ENCODE measurements at places on chromosomes 16 and 17.

- no peak for DNase-seq
Measured at GRCh38 chr16:78022347-78023060, at the start of gene CLEC3A. CLEC3A (plus strand) TSS chr16:78022548; CDS start chr16:78022627, 79 bp downstream.

GRCh38 chr17:75626496-75627038 is 6.7 kb upstream of the SMIM5 start:
- DNase-seq, result no peak

DNA sequence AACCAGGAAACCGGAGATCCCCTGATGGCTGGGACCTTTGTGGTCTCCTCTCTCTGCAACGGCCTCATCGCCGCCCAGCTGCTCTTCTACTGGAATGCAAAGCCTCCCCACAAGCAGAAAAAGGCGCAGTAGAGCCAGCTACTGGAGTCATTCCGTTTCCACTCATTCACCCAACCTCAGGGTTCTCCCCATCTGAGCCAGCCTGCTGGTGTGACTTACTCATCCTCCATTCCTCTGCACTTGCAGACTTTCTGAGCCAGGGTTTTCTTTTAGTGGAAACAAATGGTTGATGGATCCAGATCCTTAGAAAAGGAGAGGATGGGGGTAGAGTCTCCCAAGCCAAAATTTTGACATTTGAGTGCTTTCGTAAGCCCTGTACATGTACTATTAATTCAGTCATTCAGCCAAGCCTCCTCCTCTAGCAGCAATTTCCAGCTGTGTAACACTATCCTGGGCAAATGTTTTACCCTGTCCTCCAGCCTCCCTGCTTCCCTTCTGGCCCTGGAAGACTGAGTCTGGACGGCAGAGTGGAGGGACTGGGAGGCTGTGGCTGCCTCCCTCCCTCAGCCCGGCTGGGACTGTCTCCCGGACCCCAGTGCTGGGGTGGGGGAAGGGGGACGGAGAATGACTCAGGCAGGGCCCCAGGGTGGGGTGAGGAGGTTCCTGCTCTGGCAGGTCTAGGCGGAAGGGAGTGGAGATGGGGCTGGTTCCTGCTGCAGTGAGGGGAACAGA is 2.3 kb downstream of the SOX15 start:
- no peak for DNase-seq

DNA sequence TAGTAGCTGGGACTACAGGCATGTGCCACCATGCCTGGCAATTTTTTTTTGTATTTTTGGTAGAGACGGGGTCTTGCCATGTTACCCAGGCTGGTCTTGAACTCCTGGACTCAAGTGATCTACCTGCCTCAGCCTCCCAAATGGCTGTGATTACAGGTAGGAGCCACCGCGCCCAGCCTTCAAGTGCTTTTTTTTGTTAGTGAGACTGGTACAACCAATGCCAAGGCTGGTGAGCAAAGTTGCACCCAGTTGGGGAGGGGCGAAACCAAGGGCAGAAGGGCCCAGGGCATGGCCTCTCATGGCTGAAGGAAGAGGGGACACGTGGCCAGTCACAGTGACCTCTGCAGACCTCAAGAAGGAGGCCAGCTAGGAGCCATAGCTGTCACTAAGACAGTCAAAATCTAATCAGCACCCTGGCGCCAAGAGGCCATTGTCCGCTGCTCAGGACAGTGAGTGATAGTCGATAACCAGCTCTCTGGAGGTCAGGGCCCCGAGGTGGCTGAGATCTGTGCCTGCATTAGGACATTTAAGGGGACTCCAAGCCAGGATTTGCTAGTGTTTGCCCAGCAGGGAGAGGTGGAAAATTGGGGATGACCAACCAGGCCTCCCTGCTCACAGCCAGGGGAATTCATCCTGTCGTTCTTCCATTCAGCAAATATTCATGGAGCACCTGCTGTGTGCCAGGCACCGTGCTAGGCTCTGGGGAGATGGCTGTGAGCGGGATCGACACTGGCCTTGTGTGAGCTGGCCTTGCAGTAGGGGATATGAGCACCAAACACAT is 10.2 kb downstream of the IL4R start:
- no peak for DNase-seq

DNA sequence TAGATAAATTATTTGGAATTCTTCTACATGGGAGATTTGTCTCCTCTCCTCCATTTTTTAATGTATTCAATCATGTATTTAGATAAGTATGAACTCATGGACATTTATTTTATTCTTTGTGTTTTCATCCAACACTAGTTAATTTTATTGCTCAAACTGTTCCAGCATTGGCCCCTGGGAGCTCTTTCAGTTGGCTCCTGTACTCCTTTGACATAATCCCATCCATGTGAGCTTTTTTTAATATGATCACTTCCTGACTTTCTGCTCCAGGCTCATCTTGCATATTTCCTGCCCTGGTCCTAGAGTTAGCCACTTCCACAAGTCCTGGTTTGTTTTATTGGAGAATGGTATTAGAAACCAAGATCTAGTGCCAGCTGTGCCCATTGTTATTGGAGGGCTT is 419.0 kb upstream of the CDH11 start:
- no peak for DNase-seq

DNA sequence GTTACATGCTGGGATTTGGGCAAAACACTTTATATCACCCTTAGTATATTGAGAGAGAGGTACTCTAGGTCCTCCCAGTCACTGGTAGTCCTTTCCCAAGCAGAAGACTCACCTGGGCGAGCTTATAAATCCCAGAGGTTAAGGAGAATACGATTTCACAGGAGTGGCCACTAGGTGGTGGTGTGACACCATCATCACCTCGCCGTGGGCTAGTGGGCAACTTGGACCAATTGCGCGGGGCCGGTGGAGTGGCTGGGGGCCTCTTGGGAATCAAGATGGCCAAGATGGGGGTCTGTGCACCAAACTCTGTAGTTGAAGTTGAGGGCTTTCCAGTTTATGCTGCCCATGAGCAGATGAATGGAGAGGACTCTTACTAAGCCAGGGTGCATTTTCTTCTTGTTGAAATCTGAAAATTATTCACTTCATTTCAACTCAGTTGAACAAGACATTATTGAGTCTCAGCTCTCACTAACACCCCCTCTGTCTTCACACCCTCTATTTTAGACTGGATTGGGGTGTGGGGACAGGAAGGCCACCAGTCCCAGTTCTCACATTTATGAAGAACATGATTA is 38.2 kb upstream of the PIRT start:
- DNase-seq, result no peak

DNA sequence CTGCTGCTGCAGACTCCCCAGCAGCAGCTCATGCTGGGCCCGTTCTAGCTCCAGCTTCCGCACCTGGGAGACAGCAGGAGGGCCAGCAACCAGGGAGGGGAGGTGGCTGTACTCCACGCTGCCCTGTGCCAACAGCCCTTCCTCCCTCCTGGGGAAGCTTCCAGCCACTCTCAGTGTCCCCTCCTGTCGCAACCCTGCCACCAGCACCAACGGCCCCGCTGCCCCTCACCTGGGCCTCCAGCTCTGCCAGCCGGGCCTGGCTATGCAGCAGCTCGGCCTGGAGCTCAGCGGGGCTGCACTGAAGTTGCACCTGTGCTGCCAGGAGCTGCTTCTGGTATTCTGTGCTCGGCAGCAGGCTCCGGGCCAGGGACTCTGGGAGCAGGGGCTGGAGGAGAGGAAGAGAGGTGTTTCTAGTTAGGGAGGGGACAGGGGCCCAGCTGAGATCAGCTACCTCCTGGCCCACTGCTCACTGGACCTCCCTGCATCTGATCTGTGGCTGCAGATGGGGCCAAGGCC is 15.4 kb upstream of the MRPL38 start:
- no peak for DNase-seq

GRCh38 chr17:11264183-11264871 is 23.3 kb downstream of the SHISA6 start:
- DNase-seq, result no peak

DNA sequence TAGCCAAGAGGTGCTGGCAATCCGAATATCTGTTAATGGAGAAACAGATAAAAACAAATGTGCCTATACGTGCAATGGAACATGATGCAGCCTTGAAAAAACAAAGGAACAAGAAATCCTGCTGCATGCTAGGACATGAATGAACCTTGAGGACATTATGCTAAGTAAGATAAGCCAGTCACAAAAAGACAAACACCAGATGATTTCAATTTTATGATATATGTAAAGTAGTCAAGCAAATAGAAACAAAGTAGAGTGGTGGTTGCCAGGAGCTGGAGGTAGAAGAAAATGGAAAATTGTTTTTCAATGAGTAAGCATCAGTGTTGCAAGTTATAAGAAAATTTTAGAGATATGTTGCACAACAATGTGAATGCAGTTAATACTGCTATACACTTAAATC is 409.7 kb upstream of the CDH8 start:
- no peak for DNase-seq

DNA sequence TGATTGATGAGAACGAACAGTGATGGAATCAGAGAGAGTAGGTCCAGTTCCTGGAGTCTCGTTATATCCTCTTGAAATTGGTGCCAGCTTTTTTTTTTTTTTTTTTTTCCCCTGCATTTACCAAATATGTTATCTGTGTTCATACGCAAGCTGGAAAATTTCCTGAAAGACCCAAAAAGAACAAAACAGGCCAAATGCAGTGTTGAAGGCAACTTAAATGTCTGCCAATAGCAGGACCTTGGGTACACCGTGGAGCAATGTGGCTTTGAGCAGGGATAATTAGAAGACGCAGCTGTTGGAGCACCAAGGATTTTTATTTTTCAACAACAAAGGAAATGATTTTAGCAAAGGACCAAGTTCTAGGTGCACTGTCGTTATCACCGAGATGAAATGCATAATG is 105.0 kb downstream of the ABCC6 start:
- DNase-seq, result no peak

- no peak for DNase-seq
Measured at GRCh38 chr17:27276653-27277156, 17.2 kb upstream of the WSB1 start.

DNA sequence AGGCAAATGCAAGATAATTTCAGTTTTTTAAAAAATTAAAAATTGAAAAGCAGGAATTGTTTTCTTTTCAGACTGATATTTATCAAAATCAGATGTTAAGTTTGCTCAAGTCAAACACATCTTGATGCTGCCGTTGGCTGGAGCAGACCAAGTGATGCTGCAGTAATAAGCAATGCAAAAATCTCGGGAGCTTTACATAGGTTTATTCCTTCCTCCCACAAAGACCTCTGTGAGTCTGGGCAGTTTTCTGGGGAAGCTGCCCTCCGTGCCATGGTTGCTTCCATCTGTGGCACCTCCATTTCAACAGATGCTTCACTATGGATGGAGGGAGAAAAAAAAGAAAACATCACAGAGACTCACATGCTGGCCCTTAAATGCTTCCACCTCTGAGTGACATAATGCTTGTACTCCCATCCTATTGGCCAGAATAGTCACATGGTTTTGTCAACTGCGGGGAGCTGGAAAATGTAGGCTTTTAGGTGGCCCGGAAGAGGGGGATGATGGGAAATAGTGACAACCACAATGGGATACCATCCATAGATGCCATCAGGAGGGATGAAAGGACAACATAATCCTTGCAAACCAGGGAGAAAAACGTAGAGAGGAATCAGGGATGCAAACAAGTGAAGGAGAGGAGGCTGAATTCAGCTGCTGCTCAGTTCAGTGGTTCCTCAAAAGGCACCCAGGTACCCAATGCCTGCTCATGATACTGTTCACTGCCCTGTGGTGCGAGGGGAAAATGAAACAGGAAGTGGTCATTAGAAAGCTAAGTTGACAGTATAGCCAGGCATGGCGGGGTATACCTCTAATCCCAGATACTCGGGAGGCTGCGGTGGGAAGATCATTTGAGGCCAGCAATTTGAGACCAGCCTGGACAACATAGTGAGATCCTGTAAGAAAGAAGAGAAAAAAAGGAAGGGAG is 13.5 kb upstream of the ERCC4 start:
- DNase-seq, result no peak

- no peak for DNase-seq
Measured at GRCh38 chr16:66212428-66212827, 154.1 kb upstream of the CDH5 start.

DNA sequence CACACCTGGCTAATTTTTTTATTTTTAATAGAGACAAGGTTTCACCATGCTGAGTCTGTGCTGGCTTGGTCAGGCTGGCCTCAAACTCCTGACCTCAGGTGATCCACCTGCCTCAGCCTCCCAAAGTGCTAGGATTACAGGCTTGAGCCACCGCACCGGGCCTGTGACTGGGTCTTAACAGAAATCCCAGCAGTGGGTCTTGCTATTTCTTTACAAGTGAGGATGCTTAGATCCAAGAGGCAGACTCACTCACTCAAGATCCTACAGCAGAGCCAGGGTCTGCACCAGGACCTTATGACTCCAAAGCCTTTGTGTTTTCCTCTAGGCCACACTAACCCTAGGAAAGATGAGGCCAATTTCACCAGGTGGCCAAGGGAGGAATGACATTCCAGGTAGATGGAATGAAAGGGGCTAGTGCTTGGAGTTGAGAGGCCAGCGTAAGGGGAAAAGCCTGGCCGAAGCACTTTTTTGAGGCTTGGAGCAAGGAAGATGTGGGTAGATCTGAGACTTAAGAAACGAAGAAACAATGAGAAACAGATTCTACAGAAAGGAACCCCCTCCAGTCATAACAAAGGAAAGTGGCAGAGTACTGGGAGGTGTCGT is 5.7 kb upstream of the STAT5A start:
- no peak for DNase-seq

GRCh38 chr17:20314834-20315233 is 152.5 kb downstream of the LGALS9B start:
- no peak for DNase-seq

DNA sequence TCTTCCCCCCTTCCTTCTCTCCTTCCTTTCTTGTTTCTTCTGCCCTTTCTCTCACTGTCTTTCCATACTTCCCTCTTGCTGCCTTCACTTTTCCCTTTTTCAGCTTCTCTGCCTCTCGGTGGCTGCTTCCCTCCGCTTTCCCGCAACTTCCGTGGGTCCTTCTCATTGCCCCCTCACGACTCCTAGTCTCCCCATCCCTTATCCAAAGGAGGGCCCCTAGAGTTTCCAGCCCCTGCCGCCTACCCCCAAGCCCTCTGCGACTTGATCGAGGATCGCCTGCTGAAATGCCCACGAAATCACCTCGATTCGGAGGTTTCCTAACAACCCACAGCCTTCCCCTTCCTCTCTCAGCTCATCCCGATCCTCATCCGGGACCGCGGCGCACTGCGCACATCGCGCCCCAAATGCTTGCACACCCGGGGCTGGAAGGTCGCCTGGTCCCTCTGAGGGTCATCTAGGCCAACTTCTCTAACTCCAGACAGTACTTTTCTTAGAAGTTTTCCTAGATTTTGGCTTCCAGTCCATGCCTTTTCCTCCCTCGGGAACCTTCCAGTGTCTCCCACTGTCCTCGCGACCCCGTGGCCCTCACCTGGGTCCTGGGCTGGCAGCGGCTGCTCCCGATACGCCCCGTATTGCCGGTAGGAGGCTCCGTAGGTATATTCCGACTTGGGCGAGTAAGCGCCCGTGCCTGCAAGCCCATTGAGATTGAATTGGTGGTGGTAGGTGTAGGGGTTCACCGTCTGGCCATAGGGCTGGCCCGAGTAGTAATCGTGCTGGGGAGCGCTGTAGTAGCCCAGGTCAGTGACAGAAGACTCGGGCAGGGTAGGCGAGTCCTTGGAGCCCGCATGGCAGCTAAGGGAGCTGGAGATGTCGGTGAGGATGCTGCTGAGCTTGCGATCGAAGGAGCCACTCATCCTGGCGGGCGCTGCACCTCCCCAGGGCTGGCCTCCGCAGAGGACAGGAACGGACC is 654 bp downstream of the DLX3 start:
- DNase-seq, result no peak

Data from activated CD4-positive, alpha-beta T cell treated with anti-CD3 and anti-CD28 coated beads for 1 hour (primary cell).